ENCODE measurements at places on chromosomes 3 and 15.

- DNase-seq, result no peak
Observed at GRCh38 chr15:71350622-71351378, 235.5 kb downstream of the THSD4 start.

GRCh38 chr3:132211896-132212295, 105.3 kb upstream of the ACP3 start:
- DNase-seq, result no peak

GRCh38 chr3:165339753-165340152, 143.6 kb upstream of the SLITRK3 start:
- no peak for DNase-seq

GRCh38 chr3:196397941-196398340, 34.3 kb downstream of the UBXN7 start:
- DNase-seq, result no peak

DNA sequence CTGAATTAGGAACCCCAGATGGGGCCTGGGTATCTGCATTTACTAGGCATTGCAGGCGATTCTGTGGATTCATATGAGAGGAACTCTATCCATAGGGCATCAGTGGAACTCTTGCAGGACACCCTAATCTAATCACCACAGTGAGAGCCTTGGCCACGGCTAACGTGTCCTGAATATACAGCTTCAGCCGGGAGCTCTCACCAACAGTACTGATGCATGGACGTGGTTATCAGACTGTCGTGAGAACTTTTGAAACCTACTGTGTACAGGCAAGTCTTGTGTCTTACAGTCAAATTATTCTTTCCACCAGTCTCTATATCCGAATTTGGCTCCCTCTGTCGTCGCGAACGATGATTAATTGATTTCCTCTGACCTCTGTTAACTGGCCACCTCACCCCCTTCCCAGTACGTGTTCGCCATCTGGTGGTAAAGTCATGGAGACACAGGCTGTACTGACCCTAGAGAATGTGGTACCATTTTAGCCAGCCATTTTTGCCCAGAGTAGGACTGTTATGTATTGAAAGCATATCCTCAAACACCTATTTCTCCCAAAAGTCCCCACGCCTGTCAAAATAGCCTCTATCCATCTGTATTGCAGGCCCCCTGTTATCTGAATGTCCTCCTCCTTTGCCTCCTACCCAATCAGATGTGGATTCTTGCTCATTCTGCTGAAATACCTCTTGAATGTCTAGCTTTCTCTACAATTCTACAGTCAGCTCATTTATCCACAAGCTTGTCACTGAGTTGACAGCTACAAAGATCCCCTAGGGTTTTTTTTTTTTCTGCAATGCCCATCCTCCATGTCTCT, 39.7 kb downstream of the GLDN start:
- no peak for DNase-seq

DNA sequence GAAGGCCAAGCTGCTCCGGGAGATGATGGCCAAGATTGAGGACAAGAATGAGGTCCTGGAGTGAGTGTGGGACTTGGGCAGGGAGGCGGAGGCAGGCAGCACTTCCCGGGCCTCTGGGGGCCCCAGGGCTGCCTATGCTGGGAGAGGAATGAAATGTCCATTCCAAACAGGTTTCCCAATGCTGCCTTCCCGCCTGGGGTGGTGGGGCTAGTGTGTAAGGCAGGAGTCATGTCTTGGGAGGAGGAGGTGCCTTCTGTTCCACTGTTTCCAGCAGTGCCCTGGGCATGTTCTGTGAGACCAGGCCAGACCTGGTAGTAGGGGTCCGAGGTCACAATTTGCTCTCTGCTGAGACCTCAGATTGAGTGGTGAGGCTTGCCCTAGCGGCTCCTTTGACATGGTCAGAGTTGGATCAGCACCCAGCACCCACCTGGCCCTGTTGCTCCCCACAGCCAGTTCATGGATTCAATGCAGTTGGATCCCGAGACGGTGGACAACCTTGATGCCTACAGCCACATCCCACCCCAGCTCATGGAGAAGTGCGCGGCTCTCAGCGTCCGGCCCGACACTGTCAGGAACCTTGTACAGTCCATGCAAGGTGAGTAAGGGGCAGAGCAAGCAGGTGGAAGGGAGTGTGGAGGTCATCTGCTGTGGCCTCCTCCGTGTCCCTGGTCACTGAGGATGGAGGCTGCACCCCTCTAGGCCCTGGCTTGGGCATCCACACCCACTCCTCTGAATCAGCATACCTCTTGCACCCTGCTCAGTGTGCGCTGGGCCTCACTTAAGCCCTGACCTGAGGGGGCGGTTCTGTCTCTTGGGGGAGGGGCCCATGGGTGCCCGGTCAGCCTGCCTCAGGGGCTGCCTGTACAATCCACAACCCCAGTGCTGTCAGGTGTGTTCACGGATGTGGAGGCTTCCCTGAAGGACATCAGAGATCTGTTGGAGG, 27.3 kb downstream of the PTPN23 start:
- no peak for DNase-seq

- DNase-seq, result no peak
Observed at GRCh38 chr15:66685638-66686150, 16.3 kb upstream of the SMAD6 start.

DNA sequence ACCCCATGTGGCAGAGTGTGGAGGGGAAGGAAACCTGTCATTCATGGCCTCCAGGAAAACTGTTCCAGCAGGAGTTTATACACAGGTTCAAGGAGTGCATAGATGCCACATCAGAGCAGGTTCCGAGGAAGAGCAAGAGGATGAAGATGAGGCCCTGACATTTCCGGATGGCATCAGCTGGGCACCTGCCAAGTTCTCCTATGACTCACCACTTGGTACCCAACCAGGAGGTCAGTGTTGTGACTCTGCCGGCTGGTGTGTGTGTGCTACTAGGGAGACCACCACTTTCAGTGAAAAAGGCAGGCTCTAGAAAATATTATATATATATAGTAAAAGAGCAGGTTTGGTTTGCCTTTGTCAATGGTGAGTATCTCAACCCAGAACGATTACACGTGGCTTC, 69.3 kb downstream of the NTRK3 start:
- DNase-seq, result no peak

GRCh38 chr3:97720417-97720816, 44.1 kb upstream of the ARL6 start:
- DNase-seq, result no peak

DNA sequence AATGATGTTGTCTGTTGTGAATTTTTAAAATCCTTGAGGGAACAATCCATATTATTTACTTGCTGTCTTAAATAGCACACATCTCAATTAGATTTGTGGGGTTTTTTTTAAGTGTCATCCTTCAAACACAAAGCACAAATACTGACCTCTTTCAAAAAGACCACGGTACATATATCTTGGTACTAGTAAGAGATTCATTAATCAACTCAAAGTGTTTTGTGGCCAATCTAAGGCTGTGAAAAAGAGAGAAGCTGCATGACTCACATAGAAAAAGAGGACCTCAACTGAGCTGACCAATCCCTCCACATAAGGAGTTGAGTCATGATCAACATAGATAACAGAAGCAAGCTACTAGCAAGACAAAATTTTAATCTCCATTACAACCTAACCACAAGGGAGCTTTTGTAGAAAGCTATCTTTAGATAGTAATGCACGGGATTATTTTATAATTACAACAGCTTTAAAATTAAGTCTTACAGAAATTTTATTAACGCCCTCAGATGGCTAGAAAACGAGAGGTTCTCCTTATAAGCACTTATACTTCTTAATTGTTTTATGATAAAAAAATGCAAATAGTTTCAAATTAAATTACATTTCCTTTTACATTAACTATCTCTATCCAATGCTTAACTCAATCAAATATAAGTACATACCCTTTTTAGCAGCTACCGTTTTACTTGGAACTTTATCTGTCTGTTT, 60.5 kb downstream of the TOP2B start:
- no peak for DNase-seq

- DNase-seq, result no peak
Observed at GRCh38 chr3:86890741-86891396, 100.1 kb downstream of the VGLL3 start.

- DNase-seq, result no peak
Observed at GRCh38 chr3:179322286-179323196, at the start of gene ZNF639. Gene ZNF639 (plus strand): TSS chr3:179323031. CDS start chr3:179328294, 5,263 bp downstream.

DNA sequence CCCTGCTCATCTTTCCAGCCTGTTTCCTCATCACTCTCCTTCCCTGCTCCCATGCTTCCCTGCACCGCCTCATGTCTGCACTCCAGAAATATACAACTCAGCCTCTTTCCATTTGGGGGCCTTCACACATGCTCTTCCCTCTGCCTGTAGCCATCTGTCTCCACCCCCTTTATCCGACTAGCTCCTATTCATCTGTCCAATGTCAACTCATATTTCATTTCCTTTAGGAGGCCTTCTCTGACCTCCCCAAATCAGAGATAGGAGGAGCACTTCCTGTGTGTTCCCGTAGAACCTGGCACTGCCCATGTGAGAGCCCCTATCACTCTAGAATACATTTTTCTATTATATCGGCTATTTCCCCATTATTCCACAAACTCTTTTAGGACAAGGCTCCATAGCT, 10.6 kb downstream of the ATP8B4 start:
- no peak for DNase-seq

DNA sequence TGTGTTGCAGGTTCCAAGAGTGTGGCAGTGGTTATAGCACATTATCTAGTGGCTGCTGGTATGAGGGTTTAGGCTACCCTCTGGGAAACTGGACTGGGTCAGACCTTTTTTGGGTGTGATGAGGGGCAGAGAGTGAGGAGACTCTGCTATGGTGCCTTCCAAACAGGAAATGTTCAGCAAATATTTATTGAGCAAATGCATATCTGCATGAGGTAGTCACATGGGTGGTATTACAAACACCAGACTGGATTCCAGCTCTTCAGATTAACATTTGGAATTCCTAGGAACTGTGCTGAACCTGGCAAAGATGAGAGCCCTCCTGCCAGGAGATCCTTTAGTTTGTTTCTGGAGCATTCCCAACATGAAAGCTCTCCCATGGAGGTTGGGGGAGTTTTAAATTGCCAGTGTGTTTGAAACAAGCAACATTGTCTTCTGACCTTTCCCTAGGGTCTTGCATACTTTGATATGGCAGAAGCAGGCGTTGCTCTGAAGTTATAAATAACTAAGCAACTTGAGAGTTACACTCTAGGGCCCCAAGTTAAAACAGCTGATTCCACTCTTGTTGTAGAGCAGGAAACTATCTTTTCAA, 341.2 kb upstream of the C2CD4B start:
- no peak for DNase-seq

GRCh38 chr15:90362936-90363212, 10.8 kb downstream of the ZNF774 start:
- no peak for DNase-seq

GRCh38 chr3:192940129-192940528, 22.5 kb upstream of the MB21D2 start:
- DNase-seq, result no peak

GRCh38 chr3:128448491-128448890, 18.2 kb downstream of the DNAJB8 start:
- no peak for DNase-seq

GRCh38 chr3:48034000-48034516, 17.8 kb upstream of the MAP4 start:
- no peak for DNase-seq

DNA sequence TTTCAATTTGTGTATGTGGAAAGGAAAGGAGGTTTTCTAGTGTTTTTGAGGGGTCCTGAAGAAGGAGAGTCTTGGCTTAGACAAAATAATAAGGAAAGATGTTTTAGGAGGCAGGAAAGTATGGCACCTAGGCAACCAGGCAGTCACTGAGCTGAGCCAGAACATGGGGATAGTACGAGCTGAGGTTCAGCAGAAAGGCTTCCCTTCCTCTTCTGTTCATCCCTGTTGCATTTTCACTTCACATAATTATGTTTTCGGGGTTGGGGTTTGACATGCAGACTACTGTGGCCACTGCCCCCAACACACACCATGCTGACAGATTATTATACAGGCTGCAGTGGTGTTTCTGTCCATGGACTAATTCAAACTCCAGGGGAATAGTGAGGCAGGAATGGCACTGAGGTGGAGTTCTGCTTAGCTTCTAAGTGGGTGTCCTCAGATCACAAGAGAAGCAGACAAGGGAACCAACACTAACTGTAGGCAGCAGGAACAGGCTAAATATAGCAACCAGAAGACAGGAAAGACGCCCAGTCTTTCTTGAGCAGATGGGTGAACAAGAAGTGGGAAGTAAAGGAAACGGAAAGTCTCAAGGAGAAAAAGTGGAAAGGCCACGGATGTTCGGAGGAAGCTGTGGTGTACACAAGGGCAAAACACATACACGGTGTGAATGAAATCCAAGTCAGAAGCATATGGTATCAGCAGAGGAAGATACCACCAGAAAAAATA, 305.8 kb downstream of the PLCL2 start:
- no peak for DNase-seq

DNA sequence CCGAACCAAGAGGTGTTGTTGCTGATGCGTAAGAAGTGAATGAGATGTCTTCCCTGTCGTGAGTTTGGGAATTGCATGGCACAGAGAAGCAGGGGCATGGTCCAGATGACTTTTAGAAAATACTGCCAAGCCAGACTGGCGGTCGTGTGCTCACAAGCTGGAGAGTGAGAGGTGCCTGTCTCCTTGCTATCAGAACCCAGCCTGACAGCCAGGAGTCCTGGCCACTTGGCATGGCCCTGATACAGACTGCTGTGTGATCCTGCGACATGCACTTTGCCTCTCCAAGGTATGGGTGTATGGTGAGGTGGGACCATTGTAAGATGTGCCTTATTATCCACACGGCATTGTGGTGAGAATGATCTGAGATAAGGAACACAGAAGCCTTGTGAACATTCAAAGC, 93.0 kb downstream of the SMAD3 start:
- no peak for DNase-seq

GRCh38 chr3:64518950-64519349, 168.8 kb downstream of the ADAMTS9 start:
- no peak for DNase-seq

DNA sequence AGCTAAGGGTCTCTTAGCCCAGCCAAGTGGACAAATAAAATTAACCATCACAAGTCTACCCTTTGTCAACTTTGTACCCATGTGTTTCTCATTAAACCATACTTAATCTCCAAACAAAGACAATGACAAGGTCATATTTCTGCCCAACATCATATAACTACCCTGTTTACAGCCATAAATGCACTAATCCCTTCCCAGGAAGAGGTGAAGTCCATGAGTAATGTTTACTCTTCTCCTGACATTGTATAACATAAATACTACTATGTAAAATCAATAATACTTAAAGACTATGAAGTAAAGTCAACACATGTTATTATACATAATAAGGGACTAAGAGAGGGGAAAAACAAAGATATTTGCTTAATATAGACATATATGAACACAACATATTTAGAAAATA, 38.5 kb upstream of the FAN1 start:
- DNase-seq, result no peak

- no peak for DNase-seq
Observed at GRCh38 chr3:38128303-38128655, 8.6 kb downstream of the ACAA1 start.

DNA sequence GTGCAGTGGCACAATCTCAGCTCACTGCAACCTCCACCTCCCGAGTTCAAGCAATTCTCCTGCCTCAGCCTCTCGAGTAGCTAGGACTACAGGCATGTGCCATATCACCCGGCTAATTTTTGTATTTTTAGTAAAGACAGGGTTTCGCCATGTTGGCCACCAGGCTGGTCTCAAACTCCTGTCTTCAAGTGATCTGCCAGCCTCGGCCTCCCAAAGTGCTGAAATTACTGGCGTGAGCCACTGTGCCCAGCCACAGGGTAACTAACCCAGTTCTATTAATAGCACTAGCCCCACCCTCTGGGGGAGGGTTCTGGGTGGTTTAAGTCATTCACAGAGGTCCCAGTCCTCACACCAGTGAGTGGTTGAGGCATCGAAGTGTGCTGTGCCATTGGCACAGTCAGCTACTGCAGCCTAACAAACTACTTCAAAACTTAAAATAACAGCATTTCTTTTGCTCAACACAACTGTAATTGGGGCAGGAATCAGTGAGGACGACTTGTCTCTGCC, 44.0 kb downstream of the RHCG start:
- no peak for DNase-seq

GRCh38 chr15:85313339-85313738, 67.1 kb upstream of the AKAP13 start:
- no peak for DNase-seq
